Left cardiac atrium (tissue), 4 donors: ENCODE measurements at places on chromosomes 4 and X.

GRCh38 chr4:151797853-151798252 lies 37.0 kb upstream of the GATB start:
- DNase-seq, result no peak

DNA sequence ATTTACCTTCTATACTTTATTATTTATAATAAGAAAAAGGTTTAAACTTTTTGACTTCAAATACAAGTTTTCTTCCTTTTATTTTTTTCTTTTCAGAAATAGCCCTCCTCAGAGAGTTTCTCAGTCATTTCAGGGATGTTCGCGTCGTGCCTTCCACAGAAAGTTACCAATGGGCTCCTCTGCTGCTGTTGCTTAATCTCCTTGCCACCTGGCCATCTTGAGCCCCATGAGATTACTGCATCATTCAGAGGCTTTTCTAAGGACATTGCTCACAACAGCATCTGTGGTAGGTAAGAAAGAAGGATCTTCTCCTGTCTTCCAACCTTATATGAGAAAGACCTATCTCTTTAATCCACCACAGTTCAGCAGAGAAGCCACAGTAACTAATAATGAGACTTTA lies 1361.9 kb upstream of the ADGRL3 start:
- no peak for DNase-seq

GRCh38 chr4:211033-211511 lies 86.8 kb downstream of the ZNF718 start:
- no peak for DNase-seq

DNA sequence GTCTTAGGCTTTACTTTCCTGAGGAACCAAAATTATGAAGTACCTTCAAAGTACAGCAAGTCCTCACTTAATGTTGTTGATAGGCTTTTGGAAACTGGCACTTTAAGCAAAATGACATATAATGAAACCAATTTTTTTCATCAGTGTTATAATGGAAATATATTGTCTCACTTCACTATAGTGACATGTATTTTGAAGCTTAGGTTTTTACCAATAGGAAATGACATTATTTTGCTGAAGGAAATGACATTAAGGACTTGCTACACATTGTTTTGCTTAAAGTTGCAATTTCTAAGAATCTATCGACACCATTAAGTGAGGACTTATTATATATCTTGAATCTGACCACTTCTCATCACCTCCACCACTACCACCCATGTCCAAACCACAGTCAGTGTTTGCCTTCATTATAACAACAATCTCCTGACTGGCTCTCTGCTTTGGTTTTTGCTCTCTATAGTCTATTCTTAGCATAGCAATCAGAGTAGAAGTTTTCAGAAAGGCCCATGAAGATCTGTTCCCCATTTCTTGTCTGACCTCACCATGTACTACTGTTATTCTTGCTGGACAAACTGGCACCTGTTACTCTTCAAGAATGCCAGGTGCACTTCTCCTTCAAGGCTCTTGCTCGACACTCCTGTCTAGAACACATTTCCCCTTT lies 311.2 kb downstream of the BMPR1B start:
- DNase-seq, result no peak

DNA sequence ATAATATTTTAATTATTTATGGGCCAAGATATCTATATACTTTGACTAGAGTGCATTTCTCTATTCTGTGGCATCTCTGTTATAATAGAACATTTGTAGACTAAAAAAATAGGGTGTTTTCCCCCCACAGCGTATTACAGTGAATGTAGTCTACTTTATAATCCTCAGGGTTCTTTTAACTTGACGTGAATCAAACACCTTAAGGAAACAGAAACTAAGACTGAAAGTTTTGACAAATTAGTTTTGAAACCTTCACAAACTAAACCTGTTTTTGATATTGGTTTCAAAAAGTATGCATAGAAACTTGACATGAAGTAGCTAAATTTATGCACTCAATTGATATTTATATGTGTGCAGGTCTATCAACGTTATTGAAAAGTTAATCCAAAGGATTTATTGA lies 1963.1 kb upstream of the TENM3 start:
- no peak for DNase-seq

GRCh38 chr4:150310159-150310895 lies 232.1 kb downstream of the DCLK2 start:
- DNase-seq, result no peak

GRCh38 chrX:1023676-1024075 lies 188.8 kb downstream of the CRLF2 start:
- DNase-seq, result no peak

- DNase-seq, result no peak
Measured at GRCh38 chr4:144384408-144384807, 243.9 kb upstream of the GYPA start.
